Bronchial epithelial cell (primary cell): ENCODE measurements at places on chromosomes 12 and 14.

DNA sequence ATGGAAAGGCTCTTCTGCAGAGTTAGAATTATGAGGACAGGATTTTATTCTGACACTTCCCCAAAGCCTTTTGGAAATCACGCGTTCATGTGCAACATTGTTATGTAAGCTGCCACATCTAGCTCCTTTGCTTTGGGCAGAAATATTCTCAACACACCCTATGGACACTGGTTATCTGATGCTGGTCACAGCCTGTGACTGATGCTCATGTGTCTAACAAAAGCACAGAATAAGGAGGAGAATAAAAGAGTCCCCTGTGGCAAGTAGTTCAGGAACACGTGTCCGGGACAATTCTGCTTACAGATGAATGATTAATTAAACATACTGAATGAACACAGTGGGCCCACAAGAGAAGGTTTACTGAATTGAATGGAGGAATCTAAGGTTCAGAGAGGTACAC is 22.1 kb downstream of the FOXN3 start:
- DNase-seq, result no peak

GRCh38 chr12:49131894-49132461 is 783 bp upstream of the TUBA1B start:
- DNase-seq, result no peak

- peak; percentile 21 for DNase-seq
These were observed 523 bp upstream of the SLC6A15 start for GRCh38 chr12:84913129-84913515.

- DNase-seq, result no peak
These were observed 658.7 kb upstream of the SEL1L start for GRCh38 chr14:82192387-82192786.

DNA sequence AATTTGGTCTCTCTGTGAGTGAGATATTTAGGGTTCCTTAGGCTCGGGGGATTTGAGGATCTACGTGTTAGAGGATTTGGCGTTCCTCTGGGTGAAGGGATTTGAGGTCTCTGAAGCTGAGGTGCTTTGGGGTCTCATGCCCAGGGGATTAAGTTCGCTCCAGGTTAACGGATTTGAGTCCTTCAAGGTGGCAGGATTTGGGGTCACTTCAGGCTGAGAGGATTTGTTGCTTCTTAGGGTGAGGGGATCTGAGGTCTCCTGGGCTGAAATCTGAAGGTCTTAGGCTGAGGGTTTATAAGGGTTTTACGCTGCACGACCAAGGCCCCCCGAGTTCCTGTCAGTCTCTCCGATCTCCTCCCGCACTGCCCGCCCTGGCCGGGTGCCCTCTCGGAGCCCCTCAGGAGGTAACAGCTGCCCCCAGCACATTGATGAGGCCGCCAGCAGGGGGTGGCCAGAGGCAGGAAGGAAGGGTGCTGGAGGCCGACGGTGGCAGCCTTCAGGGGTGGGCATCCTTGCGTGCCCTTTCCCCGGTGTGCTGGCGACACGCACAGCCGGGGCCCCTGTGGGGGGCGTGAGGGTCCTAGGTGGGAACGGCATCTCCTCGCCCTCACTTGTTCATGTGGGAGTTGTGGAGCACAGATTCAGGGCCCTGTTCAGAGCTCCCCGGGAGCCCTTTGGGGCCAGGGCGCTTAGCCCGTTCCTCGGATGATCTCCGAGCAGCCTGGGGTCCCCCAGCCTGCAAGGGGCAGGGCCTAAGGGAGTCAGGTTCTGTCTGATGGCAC is 14.3 kb downstream of the CEP170B start:
- no peak for DNase-seq
